Endothelial cell (in vitro differentiated cells): ENCODE measurements at places on chromosomes 7 and 10. TPM values are rescaled to one million over a fixed set of nuclear protein-coding genes. Genes with fewer than 3 reads are reported as not detected.

- DNase-seq = no peak
Measured at GRCh38 chr10:74056050-74056818, 58.3 kb downstream of the VCL start.

Gene HTR5A
- total RNA-seq = 0.08 TPM

- DNase-seq = no peak
Measured at GRCh38 chr10:25162391-25162790, 12.4 kb upstream of the GPR158 start.

- DNase-seq = no peak
Measured at GRCh38 chr7:47150497-47151260, 431.2 kb downstream of the TNS3 start.

Gene RARRES2
- 4.9 TPM for total RNA-seq

DNA sequence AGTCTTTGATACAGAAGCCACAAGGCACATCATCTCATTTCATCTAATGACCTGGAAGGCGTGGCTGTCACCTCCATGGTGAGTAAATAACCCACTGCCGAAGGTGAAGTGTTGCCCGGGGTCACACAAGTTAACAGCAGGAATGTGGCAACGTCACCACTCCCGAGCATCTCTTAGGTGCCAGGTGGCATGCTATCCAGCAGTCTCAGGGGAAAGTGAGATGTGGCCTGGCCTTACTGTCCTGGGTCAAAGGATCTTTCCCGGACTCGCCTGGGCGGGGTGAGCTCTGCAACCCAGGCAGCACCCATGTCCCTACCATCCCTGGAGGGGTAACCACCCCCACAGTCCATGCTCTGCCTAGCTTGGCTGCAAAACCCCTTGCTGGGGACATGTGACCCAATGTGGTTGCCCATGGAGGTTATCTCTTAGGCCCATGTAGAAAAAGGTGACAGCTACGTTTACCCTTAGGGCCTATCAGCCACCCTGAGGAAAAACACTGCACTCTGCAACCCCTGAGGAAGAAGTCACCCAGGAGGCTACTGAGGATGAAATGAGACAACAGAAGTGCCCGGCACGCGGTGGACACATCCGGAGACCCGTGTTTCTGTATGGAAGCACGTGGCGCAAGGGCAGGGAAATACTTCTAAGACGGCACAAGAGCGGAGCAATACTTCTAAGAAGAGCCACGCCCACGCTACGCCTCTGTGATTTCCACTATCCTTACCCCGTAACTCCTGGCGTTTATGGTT lies 52.0 kb downstream of the BAIAP2L1 start:
- no peak for DNase-seq
